ENCODE measurements at places on chromosomes 3 and 15.

DNA sequence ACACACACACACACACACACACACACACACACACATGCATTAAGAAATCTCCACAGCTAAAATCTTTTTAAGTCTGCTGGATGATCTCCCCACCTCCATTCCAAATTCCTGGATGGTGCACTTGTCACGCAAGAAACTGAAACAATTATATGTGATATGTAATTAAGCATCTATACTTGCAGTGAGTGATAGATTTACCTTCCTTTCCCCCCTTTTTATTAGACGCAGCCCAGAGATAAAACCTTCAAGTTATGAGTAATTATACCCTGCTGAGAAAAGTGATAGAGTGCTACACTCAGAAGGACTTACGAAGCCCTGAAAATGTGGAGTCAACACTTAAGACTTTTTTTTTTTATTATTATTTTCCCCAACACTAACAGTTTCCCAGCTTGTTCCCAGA lies 255.2 kb downstream of the LSAMP start:
- DNase-seq = no peak

GRCh38 chr3:184564685-184565385 lies 3.2 kb downstream of the EPHB3 start:
- no peak for DNase-seq

DNA sequence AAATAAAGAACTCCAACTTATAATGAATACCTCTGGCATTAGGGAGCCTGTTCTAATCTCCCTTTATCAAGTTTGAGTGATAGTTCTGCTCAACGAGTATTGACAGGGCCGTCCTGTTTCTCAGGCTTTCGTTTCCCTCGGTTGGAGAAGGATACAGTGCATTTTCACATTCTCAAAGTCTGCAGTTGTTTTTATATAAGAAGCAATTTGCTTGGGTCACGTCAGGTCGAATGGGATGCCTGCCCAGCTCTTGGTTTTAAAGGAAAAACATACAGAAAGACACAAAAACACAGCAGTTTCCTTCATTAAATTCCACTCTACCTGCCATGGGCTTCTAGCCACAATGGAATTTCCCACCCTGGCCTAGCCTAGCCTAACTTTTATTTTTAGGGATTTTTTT lies 366.3 kb downstream of the TIGIT start:
- DNase-seq = no peak

- no peak for DNase-seq
These were observed 164.4 kb downstream of the GHSR start for GRCh38 chr3:172283841-172284357.

- DNase-seq = peak; percentile 45
These were observed 6.8 kb upstream of the MFSD1 start for GRCh38 chr3:158794936-158795518.

- DNase-seq = no peak
These were observed 91.1 kb downstream of the PDCD6IP start for GRCh38 chr3:33889394-33890039.

- peak; percentile 9 for DNase-seq
These were observed 458 bp downstream of the MCF2L2 start for GRCh38 chr3:183427876-183428446.

DNA sequence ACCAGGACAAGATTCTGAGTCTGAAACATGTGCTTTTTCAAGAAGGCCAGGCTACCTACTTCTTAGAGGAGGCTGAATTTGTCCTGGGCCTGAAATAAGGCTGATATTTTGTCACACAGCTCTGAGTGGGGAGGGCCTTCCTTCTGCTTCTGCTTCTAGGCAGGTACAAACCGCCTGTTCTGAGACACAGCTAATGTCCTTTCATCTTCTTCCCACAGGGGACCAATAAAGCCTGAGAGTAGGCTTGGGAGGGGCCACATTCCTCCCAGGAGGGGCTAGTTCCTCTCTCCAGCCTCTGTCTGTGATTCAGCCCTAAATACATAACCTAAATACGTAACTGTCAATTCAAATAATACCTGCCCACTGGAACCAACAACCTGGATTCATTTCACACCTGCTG lies 34.8 kb downstream of the CRYGS start:
- DNase-seq = no peak

- no peak for DNase-seq
These were observed 295.0 kb upstream of the MDFIC2 start for GRCh38 chr3:70607469-70607868.

DNA sequence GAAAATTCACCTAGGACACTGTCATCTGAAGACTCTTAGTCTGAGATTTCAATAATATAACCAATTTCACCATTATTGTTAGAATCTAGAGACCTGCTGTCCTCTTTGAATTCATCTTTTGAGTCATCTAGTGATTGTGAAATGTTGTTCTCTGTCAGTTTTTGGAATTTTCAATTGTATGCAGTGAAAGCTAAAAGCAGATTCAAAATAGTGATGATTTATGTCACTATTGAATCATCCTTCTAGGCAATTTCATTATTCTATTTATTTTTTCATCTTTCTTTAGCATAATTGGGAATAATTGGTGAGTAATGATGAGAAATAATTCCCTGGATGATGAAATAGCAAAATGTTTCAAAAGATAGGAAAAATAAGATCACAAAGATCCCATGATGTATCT lies 101.7 kb upstream of the EIF1B start:
- DNase-seq = no peak

DNA sequence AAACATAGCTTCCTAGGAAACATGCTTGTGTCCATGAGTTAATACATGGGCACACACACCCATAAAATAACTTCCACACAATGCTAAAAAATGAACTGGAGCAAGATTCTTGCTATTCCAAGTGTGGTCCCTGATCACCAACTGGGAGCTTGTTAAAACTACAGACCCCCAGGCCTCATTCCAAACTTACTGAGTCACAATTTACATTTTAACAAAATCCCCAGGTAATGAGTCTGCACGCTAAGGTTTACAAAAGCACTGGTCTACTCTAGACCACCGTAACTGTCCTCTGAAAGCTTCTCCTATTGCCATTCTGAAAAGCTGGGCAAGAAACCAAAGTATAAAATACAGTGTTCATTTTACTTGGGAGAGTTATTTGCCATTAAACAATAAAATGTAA lies 45.4 kb downstream of the IGF2BP2 start:
- no peak for DNase-seq

- DNase-seq = no peak
These were observed 18.1 kb downstream of the MB21D2 start for GRCh38 chr3:192899540-192899982.

GRCh38 chr15:54810496-54810895 lies 386.2 kb downstream of the RSL24D1 start:
- DNase-seq = no peak

DNA sequence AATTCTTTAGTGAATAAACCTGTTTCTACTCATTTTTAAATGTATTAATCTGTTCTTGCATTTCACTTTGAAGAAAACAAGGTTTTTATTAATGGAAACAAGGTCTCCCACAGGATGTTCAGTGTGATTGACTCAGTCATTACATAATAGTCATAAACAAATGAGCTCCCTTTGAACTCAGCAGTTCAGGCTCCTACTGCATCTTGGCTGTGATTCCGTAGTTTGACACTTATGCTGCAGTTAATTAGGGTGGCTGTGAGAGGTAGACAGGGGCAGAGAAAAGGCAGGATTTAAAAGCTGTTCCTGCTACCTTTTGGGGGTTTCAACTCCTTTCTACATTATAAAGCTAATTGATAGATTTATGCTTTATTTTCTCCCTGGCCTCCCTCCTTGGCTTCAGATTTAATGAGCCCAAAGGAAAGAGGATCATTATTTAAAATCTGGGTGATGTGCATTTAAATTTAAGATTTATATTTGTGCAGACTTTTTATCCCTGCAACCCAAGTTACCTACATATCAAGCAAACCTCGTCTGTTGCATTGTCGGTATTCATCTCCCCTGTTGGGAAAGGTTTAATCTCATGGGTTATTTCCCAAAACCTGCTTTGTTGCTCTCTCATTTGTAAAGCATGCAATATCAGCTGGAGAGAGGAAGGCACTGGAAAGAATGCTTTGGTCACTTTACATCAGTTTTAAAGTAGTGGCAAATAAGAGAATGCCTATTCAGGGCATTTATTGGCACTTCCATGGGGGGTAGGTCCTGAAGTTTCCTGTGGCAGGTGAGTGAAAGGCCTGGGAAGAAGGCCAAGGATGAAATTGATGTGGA lies 345.0 kb upstream of the NR2E3 start:
- no peak for DNase-seq

DNA sequence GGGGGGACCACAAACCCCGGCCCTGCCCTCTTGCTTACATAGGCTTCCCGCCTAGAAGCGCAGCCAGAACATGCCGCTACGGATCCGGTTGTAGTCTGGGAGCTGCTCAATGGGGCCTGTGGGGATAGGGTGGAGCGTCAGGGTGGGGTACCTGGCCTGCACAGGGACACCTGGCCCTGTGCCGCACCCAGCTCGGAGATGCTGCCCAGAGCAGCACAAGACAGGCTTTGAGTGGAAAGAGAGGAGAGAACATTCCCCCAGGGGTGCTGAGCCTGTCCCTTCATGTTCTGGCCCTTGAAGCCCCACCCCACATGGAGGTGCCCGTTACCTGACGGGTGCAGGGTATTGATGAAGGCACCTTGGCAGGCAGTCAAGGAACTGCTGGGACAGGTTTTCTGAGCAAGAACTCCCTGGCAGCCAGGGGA lies 4.0 kb upstream of the COL7A1 start:
- DNase-seq = no peak

DNA sequence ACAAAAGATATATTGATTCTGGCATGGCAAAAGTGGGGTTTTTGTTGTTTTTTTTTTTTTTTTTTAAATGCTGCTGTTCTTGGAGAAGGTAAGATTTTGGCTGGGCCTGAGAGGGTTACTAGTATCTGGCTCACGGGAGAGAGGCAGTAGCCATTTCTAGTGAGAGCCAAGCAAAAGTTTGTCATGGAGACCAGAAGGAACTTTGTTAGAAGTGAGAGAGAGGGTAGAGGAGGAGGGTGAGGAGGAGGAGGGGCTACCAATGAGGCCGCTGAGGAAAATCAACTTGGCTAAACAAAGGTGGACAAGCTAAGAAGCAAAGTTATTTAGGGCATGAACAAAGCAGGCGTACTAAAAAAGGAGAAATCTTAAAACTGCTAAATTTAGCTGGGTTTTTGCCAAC lies 48.9 kb upstream of the STRIT1 start:
- DNase-seq = no peak

DNA sequence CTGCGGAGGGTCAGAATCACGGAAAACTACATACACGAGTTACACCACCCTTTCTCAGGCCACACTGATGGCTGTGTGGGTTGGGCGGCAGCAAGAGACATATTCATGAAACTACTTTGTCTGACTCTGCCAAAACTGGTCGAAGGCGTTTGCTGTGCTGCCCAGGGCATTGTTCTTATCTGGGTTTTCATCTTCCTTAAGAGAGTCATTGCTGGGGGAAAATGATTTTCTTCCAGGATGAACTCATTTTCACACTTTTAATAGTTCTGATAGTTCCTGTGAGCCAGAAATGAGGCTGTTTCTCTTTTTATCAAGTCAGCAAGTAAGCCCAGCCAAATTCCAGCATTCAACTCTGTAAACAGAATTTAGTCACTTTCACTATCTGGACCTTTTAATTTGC lies 47.6 kb downstream of the TRIM71 start:
- DNase-seq = no peak

DNA sequence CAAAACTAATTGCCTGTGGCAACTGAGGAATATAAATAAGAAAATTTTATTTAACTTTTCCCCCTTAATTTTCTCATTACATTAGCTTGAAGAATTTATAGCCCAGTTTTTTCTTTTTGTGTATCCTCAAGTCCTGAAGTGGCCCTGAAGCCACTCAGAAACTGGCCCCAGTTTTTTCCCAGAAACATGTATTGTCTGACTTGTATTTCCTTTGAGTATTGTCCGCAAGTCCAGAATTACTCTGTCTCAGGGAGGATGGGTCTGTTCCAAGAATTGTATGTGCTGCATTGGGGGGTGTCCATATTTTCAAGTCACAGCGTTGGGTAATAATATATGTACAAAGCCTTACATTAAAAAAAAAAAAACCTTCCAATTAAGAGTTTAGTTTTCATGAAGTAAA lies 149.7 kb upstream of the IL12A start:
- no peak for DNase-seq

DNA sequence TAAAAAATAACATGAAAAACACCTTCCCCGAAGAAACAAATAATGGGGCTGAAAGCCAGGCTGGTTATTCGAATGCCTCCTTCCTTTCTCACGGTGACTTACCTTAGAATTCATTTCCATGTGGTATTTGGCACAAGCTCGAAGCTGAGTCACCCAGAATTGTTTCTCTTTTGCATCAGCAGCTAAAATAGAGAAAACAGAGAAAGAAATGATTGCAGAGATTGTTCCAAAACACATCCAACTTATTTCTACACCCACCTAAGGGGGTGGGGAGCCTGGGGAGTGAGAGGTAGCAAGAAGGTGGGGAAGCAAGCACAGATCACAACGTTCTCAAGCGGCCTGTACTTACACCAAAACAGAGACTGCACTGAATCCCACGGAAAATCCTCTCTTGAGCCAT lies 104.7 kb downstream of the OSBPL10 start:
- no peak for DNase-seq

GRCh38 chr3:157786211-157786610 lies 283.0 kb upstream of the VEPH1 start:
- DNase-seq = no peak

DNA sequence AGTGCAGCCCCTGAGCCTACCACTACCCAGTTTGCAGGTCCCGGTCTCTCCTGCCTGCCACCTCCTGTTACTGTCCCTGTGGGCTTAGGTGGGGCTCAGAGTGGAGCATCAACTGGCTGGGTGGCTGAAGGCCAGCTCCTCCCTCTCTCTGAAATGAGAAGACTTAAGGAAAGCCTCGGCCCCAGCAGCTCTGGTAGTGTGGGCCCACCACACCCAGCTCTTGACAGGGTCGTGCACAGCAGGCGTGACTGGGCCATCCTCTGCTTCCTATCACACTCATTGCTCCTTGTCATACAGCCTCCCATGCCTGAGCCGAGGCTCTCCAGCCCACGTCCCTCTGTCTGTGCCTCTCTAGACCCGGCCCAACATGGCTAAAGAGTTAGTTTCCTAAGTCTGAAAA lies 142.7 kb upstream of the LINGO1 start:
- no peak for DNase-seq

DNA sequence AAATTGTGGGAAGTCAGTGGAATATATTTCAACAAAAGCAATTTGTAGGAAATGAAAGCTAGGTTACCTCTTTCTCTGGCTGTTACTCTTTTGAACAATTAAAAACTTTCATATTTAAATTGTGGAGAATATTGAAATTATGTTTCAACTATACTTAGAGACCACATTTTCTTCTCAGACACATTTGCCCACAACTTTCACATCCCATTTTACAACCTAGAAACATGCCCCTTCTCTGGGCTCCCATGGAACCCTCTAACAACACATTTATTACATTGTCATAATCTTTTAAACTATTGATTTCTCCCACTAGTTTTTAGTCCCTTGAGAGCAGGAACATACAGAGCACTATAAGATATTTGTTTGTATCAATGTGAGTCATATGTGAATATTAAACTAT lies 211.7 kb upstream of the TTC14 start:
- no peak for DNase-seq

- DNase-seq = no peak
These were observed 137.5 kb downstream of the MAGI1 start for GRCh38 chr3:65901226-65901625.

- DNase-seq = no peak
These were observed 37.4 kb upstream of the PRICKLE2 start for GRCh38 chr3:64262574-64263114.

Data from NCI-H1694 treated with DMSO at 0.1 percent for 48 hours (cell line).